ENCODE measurements at places on chromosomes 11 and 22.

DNA sequence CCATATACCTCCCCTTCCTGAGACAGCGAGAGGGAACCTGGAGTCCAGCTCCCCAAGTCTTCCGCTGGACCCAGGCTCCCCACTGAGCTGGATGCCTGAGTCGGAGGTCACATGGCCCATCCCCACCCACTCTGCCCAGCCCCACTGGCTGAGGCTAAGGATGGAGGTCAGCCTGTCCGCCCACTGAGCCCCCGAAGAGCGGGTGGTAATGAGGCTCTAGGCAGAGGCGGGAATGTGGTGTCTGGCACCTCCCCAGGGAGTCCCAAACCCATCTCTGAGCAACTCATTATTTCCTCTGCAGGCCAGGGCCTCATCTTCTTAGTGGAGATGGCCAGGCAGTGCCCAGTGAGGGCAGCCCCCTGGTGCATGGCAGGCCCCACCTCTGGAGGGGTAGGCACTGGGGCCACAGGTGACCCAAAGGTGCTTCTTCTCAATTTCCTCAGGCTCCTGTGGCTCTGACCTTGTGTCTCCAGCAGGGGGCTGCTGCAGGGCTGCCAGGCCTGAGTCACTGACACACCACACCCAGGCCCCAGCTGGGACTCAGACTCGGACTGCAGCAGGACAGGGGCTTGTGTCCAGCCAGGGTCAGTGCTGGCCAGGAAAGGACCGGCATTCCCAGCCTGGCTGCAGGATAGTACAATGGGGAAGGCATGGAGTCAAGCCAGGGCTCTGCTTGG is 10.2 kb upstream of the PDE2A start:
- DNase-seq: no peak

DNA sequence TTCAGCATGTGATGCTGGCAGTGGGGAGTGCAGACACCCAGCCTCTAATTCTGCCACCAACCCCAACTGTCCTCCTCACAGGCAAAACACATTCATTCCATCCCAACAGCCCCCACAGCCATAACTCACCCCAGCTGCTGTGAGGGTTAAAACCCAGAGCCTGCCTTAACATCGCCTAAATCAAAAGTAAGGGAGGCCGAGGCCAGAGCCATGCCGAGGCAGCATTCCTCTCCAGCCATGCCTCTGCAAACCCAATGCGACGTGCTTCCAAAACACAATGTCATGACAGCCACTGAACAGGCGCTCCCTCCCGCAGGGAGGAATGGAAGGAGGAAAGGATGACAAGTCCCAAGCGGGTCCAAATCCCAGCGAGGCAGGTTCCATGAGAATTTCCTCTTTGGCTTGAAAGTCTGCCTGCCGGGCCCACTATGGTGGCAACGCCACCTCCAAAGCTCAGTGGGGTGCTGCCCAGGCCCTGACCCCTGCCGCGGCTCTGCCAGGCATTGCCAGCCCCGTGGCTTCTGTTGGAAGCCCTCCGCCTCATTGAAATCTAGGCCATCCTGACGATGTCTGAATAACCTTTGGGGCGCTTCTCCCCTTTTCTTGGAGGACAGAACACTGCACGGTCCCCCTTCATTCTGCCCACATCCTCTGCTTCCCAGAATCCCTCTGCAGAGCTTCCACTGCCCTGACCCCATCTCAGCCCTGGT is 472.3 kb downstream of the BRD1 start:
- DNase-seq: no peak

DNA sequence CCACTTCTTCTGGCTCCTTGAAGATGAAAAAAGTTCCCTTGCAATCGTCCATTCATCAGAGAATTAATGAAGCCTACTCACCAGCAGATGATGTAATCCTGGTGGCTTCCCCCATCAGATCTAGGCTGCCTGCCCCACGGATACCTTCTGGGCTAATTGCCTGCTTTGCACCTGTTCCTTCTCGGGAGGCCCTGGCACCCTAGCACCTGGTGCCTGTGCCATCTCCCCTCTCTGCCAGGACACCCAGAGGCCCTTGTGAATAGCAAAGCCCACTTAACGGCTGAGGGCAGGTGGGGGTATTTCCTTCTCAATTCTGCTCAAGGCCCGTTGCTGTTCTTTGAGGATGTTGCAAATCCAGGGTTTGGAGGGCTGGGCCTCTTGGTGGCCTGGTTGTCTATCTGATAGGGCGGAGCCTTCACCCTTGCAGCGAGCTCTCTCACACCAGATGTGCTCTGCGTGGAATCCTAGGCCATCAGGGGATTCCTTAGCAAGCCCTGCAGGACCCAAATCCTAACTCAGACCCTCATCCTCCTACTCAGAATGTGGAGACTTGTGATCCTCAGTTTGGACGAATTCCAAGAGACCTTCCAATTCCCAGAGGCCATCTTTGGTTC is at the start of gene LMO2:
TSS of gene LMO2 (minus strand) at position 363 of the 614 bp plus-strand sequence. CDS start 22,360 bp downstream, outside the sequence.
- DNase-seq: no peak

GRCh38 chr22:26587991-26588613 is 1.8 kb downstream of the TPST2 start:
- DNase-seq: no peak

DNA sequence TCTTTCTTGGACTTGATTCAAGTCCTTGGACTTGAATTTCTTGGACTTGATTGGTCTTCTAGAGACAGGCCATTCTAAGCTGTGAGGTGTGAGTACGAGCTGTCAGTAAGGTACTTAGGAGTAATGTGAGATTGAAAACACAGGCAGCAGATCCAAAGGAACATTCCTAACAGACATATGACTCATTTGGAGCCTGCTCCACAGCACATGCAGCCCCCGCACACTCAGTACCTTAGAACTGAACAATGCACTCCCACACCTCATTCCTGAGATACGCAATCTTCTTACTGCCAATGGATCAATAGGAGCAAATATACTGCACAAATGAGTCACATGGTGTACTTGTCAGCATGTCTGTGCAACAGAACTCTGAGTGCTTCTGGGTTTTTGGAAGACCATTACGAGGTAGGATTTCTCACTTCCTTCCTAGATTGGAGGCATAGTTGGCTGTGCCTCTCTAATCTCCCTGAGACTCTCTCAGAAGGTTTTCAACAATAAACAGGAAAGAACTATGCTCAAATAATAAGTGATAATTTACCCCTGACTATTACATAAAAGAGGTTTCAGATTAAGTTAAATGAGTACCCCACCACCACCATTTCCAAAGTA is 243.1 kb downstream of the KCNA4 start:
- DNase-seq: no peak

DNA sequence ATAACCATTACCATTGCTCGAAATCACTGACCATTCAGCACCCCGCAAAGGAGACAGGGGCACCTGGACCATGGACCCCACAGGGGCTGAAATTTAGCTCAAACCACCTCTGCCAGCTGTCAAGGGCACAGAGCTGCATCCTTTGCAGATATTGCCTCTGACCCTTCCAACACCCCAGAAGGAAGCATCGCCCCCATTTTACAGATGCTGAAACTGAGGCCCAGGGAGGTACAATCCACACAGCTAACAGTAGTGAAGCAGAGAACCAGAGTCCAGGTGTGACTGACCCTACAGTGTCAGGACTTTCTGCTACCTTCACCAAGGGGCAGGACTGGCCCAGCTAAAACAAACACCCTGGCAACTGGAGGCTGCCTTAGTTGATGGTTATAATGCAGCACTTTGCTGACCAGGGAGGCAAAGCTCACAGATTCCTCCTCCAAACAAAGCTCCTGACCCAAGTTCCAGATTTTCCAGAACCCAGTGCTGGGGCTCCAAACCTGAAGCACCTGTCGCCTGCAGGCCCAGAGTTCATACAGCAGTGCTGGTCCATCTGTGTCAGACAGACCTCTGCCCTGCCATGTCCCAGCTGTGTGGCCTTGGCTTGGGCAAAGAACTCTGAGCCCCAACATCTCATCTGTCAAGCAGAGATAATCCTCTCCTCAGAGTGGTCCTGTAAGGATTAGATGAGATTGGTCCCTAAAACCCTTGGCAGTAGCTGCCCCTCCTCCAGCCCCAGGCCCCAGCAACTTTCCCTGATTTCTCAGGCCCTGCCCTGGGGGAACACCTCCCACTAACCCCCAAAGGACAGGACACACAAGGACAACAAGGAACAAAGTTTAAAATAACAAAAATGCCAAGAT is 15.2 kb upstream of the ARAP1 start:
- DNase-seq: no peak

DNA sequence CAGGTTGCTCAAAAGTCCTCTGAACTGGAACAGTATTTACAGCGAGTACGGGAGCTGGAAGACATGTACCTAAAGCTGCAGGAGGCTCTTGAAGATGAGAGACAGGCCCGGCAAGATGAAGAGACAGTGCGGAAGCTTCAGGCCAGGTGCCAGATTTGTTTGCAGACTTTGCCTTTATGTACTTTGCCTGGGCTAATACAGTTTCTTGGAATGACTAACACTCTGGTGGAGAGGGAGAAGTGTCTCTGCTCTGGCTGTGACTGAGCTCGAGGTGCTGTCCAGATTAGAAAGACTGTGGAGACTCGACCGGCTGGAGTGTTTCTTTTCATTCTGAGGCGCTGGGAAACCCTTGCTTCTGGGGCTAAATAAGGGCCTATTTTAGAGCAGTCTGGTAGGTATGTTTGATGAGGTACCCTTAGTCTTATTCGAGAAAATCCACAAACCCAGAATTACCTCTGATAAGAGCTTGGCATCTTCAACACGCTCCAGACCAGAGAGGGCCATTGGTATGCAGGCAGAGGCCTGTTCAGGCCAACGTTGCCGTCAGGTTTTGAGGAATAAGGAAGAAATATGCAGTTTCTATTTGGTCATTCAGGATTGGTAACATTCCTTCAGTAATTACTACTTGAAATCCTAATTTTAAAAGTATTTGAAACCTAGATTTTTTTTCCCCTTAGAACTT is 76.5 kb downstream of the SWAP70 start:
- no peak for DNase-seq

DNA sequence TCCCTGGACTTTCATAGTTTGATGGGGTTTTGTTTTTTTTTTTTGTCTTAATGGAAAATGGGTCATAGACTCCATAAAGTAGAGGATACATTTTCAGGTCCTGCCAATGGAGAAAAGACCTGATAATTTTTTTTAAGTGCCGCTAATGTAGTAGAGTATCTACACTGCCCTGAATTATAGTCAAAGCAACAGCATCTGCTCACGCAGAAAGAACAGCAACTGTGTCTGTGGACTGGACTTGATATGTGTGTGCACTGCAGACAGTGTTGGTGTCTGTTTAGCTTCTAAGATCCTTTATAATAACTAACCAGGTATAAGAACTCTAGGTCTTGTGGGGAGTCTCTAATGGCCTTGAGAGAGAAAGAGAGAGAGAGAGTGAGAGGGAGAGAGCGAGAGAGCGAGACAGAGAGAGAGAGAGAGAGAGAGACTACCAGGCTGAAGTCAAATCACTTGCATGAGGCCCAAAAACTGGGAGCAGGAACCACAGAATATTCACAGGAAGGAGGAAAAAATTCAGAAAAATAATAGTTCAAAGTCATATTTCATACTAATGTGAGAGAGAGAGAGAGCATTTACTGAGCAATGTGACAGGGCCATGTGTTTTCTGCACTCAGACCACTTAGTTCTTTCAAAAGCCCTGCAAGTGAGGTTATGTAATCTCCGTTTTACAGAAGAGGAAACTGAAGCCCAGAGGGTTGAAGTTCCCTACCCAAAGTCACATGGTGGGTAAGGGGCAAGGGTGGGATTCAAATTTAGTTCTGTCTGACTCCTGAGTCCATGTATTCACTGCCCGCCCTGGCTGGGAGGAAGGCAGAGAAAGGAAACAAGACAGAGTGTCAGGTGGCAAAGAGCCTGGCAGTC is 8.6 kb upstream of the MIAT start:
- DNase-seq: no peak

- no peak for DNase-seq
These were observed 48.4 kb downstream of the CSTPP1 start for GRCh38 chr11:46984987-46985386.

- DNase-seq: no peak
These were observed 120.8 kb downstream of the ATM start for GRCh38 chr11:108343714-108344113.

- DNase-seq: no peak
These were observed at the start of gene OR5M11 for GRCh38 chr11:56543157-56543556. Gene OR5M11 (minus strand): TSS chr11:56543257. CDS start chr11:56543257, 0 bp downstream.

- peak; percentile 80 for DNase-seq
These were observed at the start of gene FOSL1 for GRCh38 chr11:65900125-65900898. Gene FOSL1 (minus strand): TSS chr11:65900388. CDS start chr11:65900339, 49 bp downstream.

- DNase-seq: no peak
These were observed 1.4 kb upstream of the APOA5 start for GRCh38 chr11:116792869-116793771.

- DNase-seq: no peak
These were observed 34.7 kb upstream of the SMIM38 start for GRCh38 chr11:69121021-69121420.

DNA sequence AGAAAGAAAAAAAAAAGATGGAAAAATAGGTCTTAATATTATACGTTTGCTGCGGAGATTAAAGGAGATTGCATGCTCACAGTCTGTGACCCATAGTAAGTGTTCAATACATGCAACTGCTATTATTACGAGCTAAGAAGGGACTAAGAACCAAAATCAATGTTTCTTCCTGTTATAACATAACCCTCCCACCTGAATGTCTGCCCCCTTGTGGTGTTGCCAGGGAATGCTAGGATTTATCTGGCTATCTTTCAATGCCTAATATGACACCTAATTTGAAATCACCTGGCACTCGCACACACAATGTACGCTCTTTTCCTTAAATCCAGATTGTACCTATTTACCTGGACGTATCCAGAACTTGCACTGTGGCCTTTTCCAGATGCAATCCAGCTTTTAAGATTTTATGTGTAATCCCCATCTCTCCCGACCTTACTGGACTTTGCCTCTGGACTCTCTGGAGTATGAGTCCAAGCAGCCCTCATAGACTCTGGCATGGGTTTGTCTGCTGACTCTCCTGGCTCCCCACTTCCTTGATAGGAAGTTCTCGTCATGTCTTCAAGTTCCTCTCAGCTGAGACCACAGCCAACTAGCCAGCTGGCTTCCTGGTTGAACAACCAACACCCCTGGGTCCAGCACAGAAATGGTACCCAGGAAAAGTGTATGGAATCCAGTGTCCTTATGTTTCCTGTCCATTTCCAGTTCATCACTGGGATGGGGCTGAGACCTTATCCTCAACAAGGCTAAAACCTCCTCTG is 151.5 kb downstream of the CCDC34 start:
- no peak for DNase-seq

- DNase-seq: no peak
These were observed 324.8 kb downstream of the MN1 start for GRCh38 chr22:27476729-27477128.

DNA sequence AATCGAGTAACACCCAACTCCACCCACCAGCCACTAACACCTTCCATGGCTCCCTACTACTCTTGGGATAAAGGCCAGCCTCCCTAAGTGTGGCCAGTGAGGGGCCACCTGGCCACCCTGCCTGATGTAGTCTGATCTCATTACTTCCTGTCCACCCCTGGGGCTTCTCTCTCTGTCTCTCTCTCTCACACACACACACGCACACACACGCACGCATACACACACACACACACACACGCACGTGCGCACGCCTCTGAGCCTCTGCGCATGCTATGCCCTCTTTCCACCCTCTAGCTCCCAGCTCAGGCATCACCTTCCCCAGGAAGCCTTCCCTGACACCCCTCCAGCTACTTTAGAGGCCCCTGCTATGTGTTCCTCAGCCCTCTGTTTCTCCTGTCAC is 3.9 kb downstream of the MFNG start:
- no peak for DNase-seq
